Stimulated activated CD4-positive, alpha-beta T cell treated with anti-CD3 and anti-CD28 coated beads, Interleukin-12 subunit alpha, Interleukin-12 subunit beta, amount 100 ng/mL, for 4 hours (primary cell): ENCODE measurements at places on chromosomes 5 and 9.

DNA sequence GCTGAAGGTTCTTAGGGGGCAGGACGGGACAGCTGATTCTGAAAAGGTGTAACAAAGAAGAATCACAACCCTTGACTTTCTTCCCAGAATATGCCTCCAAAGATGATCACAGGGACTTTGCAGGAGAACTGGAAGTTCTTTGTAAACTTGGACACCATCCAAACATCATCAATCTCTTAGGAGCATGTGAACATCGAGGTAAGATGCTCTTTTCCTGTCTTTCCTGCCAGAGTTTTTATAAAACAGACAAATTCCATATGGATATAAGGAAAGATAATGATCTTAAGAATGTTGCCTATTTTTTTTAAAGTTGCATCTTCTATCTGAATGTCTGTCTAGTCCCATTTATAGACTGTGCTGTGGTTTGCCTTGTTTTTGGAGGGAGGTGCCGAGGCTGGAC lies 87.9 kb downstream of the EQTN start:
- DNase-seq = no peak

GRCh38 chr9:12808569-12808968 lies 33.7 kb downstream of the LURAP1L start:
- no peak for DNase-seq

DNA sequence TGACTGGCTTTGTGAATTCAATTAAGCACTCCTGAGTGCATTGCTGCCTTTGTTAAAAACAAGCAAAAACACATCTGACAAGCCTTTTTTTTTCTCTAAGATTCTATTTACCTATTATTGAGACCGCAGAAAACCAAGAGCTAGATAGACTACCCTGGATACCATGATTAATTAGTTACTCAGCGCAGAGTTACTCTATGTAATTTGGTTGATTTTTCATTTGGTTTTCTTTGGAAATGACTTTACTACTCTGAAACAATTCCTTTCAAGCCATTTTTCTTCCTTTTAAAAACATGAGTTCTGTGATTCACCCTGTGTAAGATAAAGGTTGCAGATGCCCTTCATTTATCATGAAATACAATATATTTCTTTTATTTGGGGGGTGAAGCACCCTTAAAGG lies 421.6 kb upstream of the PIK3R1 start:
- no peak for DNase-seq

DNA sequence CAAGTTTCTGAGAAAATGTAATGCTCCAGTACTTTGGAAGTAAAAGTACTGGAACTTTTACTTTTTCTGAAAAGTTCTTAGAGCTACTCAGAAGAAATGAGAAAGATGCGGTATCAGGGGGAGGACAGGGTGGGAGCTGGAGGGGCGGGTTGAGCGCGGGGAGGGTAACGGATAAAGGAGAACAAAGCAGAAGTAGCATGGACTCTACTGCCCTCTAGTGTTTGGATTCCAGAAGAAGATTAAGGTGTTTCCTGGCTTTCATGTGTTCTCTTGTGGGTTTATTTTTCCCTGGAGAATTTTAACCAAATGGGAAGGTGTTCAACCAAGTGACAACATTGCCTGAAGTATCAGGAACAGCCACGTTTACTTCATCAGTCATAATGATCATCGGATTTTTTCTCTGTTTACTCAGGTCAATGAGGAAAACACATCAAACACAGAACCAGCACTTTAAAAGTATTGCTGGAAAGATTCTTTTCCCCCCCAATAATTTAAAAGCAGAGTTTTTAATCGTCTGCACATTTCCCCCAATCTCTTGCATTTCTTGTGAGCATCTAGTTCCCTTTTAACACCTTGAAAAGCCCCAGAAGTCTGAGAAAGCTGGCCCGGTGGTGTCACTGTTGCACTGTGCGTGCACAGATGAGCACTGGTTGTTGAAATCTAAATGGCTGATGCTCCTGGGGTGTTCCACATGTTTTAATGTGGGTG lies 190.6 kb downstream of the MPDZ start:
- no peak for DNase-seq

DNA sequence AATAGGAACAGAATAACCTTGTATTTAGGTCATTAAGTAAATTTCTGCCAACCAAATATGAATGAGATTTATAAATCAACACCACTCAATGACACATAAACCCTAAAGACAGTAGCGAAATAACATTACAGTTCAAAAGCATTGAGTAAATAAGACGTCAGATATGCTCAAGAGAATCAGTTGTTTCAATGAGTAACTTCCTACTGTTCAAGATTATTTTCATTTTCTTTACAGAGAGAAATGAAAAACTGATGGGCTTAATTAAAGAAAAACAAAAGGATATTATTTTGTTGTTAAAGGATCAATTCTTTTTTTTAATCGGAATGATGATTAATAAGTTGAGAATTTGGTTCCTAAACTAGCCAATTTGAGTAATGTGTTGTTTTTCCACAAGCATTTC lies 150.1 kb downstream of the BNC2 start:
- no peak for DNase-seq
